ENCODE measurements at places on chromosomes 16 and 17.

DNA sequence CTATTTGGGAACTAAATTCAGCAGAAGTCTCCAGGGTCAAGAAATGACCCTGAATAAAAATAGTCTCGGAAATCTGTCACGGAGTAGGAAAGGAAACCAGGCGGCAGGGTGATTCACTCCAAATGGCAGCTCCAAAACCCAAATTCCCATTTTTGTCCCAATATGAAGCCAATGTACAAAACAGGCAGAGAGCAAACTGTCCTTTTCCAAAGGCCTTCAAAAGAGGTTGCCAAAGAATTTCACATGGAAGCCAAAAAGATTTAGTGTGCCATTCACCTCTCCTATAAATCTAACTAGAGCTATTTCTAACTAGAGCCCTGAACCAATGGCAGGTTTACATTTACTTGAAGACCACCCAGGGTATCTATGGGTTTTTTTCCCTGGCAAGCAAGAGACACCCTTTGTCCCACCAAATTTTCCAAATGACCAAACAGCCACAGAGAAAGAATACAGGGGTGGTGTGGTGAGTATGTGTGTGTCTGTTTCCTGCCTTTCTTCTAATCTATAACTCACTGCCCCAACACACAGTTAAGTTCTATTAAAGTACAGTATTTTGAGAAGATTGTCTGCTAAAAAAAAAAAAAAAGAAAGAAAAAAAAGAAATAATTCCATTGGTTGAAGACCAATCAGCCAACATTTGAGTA is 6.8 kb downstream of the MYO1D start:
- no peak for DNase-seq

- DNase-seq: peak; percentile 96
Measured at GRCh38 chr17:6753006-6753445, 2.8 kb upstream of the XAF1 start.

DNA sequence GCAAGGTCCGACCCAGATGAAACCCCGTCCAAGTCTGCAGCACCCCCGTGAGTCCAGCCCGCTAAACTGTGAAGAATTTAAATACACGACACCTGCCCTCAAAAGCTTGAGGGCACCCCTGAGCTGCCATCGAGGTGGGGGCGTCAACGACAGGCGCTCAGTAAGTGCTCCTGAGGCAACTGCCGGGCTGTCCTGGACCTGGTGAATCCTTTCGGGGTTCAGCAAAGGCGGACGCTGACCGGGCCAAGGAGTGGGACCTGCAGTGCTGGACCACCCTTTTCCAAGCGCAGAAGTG is 512 bp upstream of the ENDOV start:
- DNase-seq: no peak

DNA sequence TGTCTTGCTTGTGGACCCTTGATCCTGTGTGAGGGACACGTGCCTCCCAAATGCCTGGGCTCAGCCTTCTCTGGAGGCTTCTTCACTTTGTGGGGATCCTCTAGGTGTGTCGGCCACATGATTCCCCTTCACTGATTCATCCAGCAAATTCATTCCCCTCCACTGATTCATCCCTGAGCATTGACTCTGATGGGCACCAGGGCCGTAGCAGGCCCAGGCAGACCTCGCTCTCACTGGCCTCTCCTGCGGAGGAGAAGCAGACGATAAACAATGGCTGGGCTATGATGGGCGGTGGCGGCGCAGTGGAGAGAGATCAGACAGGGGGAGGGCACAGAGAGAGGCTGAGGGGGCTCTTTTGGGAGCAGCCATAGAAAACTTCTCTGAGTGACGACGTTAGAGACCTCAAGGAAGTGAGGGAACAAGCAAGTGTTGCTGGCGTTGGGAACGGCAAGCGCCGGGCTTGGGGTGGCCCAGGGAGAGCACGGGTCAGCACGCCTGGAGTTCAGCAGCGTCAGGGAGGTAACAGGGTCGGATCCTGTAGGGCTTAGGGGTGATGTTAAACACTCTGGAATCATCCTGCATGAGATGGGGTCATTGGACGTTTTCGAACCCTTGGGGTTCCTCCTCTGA is 17.5 kb upstream of the RPTOR start:
- DNase-seq: peak; percentile 33

GRCh38 chr17:74528491-74529199 is 2.6 kb downstream of the CD300LB start:
- no peak for DNase-seq

DNA sequence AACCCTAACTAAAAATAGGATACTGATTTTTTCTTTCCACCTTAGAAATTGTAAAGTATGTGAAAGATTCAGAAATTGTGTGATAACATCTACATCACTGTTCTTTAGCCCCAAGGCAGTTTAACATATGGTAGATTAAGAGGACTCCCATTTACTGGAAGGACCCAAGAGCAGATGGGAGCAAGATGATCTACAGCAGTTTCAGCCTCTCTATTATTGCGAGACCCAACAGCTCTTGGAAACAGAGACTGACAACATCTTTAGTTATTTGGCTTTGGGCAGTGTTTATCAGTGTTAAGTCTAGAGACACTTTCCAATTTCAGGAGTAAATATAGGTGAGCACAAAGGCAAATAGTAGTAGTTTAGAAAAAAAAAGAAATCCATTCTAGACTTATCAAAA is 124.9 kb upstream of the CORO6 start:
- no peak for DNase-seq

DNA sequence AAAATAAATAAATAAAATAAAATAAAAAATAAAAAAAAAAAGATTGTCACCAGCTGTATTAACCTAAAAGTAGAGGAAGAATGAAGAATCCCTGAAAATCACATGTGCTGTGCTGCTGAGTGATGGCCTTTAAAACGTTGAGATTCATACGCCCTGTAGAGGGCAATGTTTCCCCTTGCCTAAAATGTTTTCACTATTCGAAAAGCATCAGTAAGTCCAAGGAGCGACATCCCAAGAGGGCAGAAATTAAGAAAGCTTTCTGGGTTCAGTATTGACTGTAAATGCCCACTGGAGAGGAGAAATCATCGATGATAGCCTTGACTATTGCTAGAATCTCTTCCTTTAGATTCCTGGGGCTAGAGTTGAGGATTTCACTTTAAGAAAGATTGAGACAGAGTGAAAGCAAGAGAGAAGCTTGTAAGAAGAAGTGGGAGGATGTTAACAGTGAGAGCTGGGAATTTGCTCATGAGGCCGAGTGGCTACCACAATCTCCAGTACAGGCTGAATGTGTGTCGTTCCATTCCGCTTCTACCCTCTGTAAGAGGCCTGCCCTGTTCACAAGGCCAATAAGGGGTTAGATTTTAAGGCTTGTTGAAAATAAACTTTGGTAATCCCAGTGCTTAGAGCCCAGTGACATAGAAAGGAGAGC is 170.8 kb upstream of the FAM20A start:
- DNase-seq: no peak

- no peak for DNase-seq
Measured at GRCh38 chr16:31376705-31377104, 16.4 kb upstream of the ITGAD start.

GRCh38 chr17:66465701-66466100 is 163.3 kb downstream of the PRKCA start:
- no peak for DNase-seq

GRCh38 chr16:28597692-28598261 is 927 bp upstream of the SULT1A2 start:
- no peak for DNase-seq

DNA sequence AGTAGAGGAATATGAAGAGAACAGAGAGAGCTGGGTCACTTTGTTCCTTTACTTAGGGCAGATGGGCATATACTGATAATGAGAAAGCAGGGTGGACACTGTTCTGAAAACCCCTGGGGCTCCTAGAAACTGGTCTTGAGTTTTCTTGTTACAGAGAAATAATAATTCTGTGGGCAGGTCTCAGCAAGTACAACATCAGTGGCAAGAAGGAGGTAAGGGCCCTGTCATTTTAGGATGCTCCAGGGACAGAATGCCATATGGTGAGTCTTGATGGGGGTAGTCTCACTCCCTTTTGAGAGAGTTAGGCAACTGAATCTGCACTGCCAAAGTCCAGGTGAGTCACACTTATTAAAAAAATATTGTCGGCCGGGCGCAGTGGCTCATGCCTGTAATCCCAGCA is 102.3 kb downstream of the KCNJ2 start:
- DNase-seq: no peak

- DNase-seq: peak; percentile 72
Measured at GRCh38 chr16:1481906-1482835, 6.6 kb downstream of the PTX4 start.

- DNase-seq: no peak
Measured at GRCh38 chr16:87048730-87049115, 268.5 kb downstream of the C16orf95 start.

DNA sequence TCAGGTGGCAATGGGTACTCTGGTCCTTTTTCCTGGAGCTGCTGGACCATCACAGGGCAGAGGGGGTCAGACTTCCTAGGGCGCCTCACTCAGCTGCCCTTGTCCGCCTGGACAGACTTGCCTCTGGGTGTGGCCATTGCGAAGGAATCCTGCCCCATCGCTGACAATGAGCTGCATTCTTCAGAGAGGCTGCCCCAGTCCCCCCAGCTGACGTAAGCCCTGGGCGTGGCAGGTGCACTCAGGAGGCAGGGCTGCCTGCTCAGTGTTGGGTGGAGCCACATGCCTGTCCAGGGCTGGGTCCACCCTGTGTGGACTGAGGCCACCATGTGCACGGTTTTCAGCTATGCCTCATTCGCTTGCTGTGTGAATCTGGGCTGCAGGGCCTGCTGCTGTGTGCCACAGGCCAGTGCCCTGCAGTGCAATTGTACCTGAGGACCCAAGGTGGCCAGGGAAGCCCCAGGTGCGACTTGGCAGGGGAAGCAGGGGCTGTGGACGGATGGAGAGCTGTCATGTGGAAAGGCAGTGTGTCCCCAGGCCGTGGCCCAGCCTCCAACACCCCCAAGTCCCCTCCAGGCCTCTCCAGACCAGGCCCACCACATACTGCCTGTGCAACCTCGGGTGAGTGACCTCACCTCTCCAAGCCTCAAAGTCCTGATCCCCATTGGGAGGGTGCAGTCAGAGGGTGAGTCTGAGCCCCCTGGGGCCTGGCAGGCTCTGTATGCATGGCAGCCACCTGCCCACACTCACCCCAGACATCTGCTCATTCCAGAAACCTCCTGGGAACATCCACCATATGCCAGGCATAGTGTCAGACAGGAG is 14.0 kb upstream of the MPRIP start:
- DNase-seq: peak; percentile 99

DNA sequence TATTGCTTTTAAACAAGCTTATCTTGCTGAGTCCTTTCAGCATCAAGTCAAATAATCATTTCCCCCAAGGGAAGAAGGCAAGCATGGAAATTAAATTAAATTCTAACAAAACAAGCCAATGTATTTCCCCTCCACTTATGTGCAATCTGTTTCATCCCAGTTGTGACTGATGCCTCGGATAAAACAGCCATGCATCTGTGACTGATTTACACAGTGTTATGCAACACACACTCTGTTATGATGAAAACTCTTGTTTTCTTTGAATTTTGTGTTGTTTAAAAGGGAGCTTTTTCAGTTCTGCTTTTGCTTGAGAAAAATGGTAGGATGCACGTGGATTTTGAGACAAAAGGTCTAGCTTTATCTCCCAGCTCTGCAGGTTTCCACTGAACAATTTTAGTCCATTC is 32.6 kb downstream of the TMEM100 start:
- DNase-seq: no peak

DNA sequence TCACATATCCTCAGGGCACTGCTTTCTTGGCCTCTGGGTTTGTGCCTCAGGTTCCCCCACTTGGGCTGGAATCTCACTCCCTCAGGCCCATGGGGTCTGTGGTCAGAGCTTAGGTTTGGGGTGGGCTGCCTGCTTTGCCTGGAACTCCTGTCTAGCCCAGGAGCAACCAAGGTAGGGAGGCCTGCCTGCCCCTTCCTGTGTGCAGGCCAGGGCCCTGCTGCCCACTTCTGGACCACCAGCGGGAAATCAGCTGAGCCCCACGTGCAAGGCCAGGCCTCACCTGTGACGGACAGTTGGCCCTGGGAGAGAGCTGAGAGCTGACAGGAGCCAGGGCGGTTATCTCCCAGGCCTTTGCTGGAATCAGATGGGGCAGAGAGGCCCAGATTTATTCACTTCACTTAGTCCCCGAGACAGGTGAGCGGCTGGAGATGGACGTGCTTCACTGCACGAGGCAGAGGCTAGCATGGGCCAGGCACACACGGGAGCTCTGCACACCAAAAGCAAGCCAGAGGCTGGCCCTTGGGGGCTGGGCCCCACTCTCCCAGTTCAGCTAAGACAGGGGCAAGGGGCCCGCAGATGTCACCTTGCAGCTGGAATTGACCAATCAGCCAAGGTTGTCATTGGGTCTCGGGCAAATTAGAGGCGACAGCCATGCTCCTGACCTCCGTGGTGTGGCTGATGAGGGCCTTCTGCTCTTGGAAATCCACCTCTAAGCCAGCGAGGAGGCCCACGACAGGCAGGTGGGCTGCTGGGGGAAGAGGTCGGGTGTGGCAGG is 49.9 kb upstream of the DOC2B start:
- DNase-seq: peak; percentile 17

- DNase-seq: peak; percentile 23
Measured at GRCh38 chr17:51261024-51261963, 948 bp downstream of the UTP18 start.

DNA sequence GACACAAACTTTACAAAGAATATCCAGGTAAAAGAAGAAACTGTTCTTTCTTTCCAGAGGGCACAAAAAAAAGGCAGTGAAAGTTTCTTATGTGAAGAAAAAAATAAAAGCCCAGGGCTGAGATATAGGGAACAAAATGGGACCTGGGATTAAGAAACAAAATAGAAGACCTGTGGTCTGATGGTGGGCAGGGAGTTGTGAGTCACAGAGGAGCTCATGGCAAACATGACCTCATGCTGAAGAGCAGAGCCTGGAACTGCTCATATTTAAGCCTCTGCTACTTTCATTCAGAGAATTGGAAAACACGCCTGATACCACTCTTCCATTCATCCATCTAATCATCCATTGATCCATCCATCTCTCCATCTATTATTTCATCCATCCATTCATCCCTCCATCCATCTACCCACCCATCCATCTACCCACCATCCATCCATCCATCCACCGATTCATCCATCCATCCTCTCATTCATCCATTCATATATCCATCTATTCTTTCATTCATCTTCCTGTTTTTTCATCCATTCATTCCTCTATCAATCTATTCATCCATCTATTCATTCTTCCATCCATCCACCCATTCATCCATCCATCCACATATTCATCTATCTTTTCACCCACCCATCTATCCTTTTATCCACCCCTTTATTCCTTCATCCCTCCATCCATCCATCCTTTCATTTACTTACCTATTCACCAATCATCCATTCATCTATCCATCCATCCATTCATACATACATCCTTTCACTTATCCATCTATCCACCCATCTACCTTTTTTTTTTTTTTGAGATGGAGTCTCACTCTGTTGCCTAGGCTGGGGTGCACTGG is 30.0 kb downstream of the WFDC1 start:
- no peak for DNase-seq

- no peak for DNase-seq
Measured at GRCh38 chr17:45011767-45012166, 39.7 kb downstream of the DCAKD start.

- DNase-seq: no peak
Measured at GRCh38 chr16:2611499-2611862, 70.8 kb upstream of the KCTD5 start.

DNA sequence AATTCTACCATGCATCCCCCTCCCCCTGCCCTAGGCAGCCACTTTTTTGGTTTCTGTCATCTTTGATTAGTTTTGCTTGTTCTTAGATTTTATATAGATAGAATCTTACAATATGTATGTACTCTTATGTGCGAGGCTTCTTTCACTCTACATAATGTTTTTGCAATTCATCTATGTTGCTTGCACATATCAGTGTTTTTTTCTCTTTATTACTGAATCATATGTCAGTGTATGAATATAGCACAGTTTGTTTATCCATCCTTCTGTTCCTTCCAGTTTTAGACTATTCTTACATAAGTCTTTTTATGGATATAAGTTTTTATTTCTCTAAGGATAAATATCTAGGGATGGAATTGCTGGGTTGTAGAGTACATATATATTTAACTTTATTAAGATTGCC is 26.6 kb downstream of the NLK start:
- no peak for DNase-seq
